Stimulated activated naive CD4-positive, alpha-beta T cell (primary cell): ENCODE measurements at places on chromosomes 12 and 14.

GRCh38 chr12:109693653-109694600 is 19.7 kb upstream of the FAM222A start:
- DNase-seq = no peak

DNA sequence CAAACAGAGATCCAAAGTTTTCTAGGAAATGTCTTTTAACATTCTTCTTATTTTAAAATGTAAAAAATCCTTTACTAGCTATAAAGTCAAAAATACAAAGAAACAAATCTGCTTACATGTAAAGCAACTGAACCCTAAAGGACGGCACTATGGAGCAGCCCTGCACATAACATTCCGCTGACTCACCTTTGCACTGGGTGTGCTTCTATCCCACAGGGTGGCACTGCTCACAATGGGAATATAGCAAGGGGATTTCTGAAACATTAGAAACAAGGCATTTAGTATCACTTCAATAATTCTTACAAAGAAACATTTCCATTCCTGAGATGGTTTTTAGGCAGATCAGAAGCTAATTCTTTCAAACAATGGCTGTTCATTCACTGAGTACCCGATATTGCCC is 94.3 kb downstream of the C12orf42 start:
- no peak for DNase-seq

GRCh38 chr12:57825451-57825850 is 6.9 kb upstream of the AVIL start:
- no peak for DNase-seq

DNA sequence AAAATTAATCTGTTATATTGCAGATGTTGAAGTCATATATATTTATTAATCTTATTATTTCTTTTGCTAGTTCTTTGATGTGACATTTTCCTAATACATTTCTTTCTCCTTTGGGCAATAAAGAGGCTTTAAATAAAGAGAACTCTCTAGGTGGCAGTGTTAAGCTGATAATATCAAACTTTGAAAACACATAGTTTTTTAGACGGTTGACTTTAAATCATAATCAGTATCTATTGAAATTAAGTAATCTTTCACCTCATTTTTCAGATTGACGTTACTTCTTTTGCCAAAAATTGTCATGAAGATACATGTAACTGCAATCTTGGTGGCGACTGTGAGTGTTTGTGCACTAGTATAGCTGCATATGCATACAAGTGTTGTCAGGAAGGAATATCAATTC is 130.8 kb upstream of the PTPRQ start:
- DNase-seq = no peak

DNA sequence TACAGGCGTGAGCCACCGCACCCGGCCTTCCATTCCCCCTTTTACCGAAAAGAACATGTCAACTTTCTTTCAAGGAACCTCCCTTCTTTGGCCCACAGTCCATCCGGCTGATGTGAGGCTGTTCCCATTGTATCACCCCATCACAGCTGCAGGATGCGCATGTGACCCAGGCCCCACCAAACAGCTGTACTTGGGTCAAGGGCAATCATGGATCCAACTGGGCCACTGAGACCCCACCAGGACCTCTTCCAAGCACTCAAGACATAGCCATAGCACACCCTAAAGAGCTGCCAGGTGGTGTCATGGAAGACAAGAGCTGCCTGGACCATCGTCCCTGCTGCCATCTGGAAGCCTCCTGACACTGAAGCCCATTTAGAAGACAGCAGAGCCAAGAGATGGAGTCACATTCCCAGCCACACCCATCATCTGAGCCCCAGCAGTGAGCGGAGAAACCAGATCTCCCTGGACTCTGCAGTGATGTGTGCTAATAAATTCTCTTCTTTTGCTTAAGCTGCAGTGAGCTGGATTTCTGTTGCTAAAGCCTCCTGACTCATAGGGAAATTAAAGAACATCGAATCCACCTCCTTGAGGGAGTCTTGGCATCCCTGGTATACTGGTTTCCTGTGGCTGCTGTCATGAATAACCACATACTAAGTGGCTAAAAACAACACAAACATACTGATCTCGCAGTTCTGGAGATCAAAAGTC is 105.6 kb downstream of the KSR2 start:
- DNase-seq = no peak

- DNase-seq = no peak
Measured at GRCh38 chr12:51911307-51911706, 4.0 kb downstream of the ACVRL1 start.

DNA sequence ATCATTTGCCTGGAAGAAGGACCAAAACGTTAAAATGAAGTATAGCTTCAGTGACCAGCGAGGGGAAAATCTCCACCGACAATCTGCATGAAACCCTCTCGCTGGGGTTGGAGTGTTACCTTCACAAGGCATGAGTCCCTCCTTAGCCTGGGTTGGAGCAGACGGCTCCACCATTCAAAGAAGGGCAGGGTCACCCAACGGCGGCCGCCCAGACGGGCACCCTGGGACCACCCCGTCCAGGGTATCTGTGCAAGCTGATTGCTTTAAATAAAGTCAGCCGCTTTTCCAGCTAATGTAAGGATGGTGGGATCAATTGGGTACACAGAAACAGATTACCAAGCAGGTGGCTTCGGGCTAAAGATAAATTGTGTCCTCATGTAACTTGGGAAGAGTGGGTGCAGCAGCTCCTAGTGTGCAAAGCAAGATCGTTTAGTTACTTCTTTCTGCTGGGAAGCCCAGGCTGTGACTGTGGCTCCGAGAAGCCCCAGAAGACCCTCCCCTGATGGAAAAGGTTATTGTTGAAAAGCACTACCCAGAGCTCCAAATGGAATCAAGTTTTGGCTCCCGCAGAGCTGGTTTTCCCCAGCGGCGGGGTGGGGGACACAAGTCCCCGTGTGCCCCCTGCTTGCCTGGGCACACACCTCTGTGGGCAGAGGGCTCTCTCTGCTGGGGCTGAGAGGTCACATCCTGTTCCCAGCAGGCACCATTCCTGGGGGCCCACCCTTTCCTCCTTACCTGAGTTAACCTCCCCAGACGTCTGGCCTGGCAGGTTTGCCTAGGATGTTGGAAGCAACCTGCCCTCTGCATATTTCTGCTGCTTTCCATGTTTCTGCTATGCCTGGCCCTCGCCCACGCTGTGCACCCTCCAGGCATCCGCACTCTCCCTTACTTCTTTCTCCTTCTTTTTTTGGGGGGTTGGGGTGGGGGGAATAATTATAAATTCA is 318.6 kb upstream of the DIO3 start:
- DNase-seq = no peak

GRCh38 chr12:15698377-15698871 is 90.8 kb downstream of the EPS8 start:
- DNase-seq = no peak

- DNase-seq = no peak
Measured at GRCh38 chr12:104022786-104023185, 27.2 kb downstream of the GLT8D2 start.

DNA sequence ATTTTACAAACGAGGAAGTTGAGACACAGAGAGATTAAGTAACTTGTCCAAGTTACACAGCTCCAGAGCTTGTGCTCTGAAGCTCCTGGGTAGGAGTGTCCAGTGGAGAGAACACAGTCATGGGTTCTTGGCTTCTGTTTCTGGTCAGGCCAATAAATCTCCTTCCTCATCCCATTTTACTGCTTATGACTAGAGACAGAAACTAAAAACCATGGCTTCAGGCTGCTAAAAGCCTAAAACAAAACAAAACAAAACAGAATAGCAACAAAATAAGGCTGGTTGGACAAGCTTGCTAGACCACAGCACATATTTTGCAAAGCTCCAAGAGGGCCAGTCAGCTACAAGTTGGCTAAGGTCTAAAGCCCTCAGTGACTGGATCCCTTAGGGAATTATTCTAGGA is 49.8 kb downstream of the PTGER2 start:
- DNase-seq = no peak

- no peak for DNase-seq
Measured at GRCh38 chr12:24034160-24034559, 84.7 kb upstream of the SOX5 start.

GRCh38 chr12:99453836-99454538 is 193.6 kb upstream of the GARIN6 start:
- DNase-seq = no peak

DNA sequence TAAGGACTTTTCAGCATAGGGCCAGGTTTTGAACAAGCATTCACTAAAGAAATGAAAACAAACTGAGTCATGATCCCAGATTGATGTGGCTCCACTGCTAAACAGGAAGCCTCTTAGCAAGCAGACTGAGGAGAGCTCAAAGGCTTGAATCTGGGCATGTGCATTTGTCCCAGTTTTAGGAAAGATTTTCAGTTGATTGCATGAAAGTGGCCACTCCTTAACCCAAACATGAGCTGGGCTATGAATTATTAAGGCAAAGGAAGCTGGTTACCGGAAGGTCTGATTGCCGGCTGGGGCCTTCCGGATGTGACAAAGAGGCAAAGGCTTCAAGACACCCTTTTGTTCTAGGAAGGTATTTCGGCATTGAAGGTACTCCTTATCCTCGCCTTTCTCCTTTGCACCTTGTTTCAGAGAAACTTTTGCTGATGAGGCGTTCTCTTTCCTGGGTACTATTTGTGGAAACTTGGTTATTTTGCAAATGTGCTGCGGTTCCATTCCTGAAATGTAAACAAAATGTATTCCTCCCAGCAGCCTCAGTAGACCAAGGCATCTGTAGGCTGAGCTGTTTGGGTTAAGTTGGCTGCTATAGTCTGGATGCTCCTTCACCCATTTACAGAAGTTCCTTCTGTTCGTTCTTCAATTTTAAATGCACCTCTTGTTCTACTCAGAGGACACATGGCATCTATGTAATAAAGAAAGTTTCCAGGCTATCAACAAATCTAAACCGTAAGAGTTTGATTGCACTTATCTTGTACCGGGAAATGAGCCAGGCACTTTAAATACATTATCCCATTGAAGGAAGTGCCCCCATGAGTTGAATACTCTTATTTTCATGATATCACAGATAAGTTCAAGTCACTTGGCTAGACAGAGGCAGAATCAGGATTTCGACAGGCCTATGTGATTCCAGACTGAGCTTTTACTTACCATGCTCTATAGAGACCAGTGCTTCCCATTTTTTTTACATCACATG is 115.6 kb upstream of the METAP2 start:
- DNase-seq = no peak

DNA sequence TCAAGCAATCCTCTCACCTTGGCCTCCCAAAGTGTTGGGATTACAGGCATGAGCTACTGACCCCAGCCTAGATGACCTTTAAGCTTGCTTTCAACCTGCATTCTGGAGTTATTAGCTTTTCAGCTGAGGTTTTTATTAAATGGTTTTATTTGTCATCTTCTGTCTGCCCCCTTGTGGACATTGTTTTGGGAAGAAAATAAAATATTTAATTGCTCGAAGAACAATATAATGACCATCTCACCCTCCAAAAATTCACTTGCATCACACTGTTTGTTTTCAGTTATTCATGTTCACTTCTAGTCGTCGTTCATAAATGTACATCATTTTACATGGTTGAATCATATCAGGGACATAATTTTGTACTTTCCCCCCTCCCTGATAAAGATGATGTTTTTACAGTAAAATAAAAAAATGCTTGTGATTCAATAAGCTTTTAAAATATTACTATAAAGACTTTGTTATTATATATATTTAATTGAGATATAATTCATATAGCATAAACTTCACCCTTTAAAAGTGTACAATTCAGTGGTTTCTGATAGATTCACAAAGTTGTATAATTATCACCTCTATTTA is 10.1 kb upstream of the SPATS2 start:
- DNase-seq = peak; percentile 10

DNA sequence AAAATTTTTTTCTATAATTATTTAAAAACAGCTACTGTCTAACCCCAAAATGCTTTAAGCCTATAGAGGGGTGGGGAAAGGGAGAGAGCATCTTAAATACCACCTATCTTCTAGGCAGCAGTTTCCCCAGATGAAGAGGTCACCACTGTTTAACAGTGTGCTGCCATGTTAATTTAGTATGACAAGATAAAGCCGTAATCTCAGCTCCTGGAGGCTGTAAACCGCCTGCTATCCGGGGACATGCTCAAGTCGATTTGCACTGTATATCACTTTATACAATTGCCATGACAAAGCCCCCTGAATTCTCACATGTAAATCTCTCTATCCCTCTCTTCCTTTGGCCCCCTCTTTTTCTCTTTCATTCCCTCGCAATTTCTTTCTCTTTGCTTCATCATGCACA is 68.5 kb downstream of the SOX5 start:
- no peak for DNase-seq

- no peak for DNase-seq
Measured at GRCh38 chr12:59677857-59678256, 82.0 kb downstream of the SLC16A7 start.

- DNase-seq = no peak
Measured at GRCh38 chr14:68040633-68041369, 221.2 kb downstream of the RAD51B start.

GRCh38 chr14:87231336-87232026 is 761.5 kb downstream of the GALC start:
- DNase-seq = no peak

- no peak for DNase-seq
Measured at GRCh38 chr14:33618361-33619105, 332.3 kb downstream of the EGLN3 start.

DNA sequence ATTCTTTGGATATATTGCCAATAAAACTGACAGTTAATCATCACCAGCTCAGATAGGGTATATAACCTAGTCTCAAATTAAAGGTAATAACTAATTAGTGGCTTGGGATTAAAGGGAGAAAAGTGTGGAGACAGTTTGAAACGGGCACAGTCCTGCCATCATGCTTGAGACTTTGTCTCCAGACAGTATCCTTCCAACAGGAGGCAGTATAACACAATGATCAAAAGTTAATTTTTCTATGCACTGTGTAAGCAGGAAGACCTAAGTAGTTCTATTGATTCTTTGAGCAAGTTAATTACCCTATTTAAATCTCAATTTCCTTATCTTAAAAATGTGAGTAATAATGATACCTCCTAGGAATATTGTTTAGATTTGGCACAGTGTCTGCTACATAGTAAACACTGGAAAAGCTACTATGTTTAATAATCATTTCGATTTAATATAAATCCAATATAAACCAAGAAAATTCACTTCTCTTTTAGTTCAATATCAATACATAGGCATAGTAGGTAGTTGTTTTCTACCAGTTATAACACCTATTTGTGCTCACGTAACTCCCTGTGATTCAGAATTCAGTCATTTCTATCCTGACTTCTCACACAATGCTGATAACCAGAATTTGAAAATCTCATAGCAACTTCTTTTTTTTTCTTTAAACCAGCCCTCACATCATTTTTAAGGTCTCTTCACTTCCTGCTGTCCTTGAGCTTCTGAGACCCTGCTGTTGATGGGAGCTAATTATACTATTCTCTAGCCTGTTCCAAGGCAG is 53.7 kb downstream of the GALNT4 start:
- DNase-seq = peak; percentile 33

DNA sequence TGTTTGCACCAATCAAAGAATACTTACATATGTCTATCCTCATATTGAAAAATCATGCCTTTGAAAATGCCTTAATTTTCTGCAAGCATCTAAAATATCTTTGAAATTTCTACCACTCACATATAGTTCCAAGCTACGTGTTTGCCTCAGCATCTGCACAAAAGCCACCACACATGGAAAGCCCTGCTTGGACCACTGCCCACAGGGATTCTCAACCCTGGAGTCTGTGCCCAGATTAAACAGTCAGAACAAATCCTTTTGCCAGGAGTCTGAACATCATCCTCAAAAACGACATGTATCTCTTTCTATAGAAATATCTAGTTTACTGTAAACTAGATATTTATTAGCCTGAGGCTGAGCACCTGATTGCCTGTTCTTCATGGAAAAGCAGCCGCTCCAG is 32.6 kb downstream of the ARMH4 start:
- DNase-seq = no peak

GRCh38 chr12:1131811-1132224 is 140.8 kb downstream of the ERC1 start:
- DNase-seq = no peak
